ENCODE measurements at places on chromosomes 6 and 20. TPM values are rescaled to one million over a fixed set of nuclear protein-coding genes. Genes with fewer than 3 reads are reported as not detected.

DNA sequence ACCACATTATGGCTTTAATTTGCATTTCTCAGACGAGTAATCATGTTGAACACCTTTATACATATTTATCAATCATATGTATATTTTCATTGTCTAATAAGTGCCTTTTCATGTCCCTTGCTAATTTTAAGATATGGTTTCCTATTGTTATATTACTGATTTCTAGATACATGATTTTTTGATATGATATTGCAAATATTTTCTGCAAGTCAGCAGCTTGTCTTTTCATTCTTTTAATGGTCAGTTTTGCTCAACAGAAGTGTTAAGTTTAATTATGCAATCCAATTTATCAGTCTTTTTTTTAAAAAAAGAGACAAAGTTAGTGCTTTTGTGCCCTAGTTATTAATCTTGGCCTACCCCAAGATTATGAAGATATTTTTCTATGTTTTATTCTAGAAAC is 1377.8 kb upstream of the CITED2 start:
- DNase-seq = no peak

DNA sequence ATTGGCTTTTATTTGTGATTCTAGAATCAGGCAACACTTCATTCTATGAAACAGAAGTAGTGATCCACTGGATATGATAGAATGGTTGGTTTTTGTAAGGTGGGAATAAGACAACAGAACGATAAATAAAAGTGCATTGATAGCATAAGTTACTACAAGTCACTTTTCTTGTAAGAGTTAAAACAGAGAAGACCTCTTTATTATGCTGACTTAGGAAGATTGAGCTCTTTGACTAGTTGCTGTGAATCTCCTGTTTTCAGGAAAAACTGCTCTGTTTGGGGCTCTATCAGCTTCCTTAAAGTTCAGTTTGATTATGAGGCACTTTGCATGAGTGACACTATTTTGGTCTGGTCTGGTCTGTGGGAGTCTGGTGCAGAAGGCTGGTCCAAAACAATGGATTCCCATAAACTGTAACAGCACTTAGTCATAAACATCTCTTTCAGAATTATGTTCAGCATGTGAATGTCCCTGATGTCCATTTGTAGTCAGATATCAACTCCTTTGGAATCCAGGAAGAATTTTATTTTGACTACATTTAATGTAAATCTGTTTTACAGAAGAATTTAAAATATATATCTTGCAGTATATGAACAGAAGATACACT is 35.0 kb upstream of the DSE start:
- no peak for DNase-seq

- no peak for DNase-seq
Observed at GRCh38 chr6:89615882-89616281, 22.7 kb downstream of the LYRM2 start.

GRCh38 chr6:80001337-80001736 is 3.1 kb upstream of the TTK start:
- DNase-seq = no peak

- no peak for DNase-seq
Observed at GRCh38 chr6:140485740-140486449, 1111.4 kb upstream of the CITED2 start.

DNA sequence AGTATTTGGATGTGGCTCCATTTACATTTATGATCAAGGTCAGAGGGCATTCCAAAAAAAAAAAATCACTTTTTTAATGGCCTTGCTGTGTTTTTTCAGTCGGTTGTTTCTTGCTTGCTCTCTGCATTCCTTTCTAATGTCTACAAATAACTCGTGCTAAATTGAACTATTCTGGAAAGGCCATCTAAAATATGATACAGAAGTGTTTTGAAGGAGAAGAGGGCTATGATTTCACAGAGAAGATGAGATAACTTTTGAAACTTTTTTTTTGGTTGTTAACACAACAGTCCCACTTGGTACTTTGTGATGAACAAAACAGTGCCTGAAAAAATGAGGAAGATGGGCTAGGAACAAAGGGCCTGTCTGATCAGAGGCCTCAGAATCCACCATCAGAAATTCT is 156.1 kb upstream of the SMLR1 start:
- DNase-seq = no peak

DNA sequence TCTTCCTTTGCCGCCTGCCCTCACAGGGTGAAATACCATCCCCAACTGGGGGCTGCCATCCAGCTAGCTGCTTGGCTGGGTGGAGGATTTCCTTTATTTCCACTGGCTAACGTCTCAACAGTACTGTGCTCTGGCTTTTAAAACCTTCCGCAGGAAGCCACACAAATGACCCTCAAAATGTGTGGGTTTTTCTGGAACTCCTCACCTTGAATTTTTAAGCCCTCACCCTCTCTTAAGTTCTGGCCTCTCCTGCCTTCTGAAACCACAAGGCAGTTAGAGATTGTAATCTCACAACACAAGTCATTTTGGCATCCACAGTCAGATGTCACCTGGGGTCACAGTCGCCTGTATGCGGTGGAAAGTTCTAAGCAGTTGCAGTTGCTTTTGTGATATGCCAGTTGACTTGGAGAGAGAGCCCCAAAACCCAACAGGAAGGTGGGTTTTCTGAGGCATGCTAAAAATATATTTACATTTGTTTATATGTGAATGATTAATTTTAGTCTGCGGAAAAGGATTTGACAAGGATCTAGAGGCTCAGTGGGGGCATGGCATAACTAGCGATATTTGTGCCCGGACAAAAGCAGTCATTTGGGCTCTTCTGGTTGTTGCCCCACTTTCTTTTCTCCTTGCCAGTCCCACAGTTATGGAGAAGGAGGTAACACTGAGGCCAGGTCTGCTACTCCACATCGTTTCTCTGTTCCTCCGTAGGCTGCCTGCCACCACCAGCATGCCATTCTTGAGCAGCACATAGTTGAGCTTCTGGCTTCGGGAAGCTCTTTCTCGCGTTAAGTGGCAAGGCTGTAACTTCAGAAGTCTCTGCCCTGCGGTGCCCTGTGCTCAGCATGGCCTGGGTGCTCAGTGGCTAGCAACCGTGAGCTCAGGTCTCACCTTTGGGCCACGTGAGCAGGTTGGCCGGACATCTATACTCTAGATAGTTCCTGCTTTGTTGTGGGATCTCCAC is 335.3 kb downstream of the CD83 start:
- DNase-seq = no peak

DNA sequence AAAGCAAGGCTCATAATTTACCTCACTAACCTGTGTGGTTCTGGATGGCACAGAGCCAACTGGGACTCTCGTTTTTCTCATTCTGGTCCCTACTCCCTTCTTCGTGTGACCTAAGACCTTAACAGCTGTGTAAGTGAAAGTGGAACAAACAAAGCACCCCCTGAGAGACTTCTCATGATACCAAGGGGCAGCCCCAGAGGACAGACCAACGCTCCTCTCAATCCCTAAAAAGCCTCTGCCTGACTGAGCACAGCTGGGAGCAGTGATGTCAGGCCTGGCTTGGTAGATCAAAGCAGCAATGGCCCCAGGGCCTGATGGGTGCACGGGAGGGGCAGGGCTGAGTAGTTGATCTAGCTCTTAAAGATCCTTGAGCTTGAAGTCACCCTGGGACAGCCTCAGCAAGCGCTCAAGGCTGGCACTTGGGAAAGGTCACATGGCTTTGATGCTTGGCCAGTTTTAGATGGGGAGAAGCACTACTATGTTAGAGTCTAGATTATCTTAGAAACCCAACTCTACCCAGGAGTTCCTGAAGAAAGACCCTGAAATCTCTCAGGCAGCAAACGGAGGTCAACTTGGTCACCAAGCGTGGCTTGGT is 16.2 kb upstream of the TGM2 start:
- no peak for DNase-seq

DNA sequence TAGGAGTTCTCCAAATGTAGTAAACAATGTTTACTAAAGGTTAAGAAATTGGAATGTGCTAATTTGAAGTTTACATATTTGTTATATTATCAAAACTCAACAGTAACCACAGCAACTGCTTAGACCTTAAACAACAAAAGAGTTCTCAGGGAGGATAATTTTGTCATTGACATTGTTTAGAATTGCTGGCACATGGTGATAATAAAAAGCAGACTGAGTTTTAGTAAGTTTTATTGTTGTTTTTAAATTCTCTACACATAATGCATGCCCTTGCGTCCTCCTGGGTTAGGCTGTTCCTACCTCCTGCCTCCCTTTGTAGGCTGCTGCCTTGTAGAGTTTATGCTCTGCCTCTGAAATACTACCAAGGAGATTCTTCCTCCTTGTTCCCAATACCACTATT is 28.7 kb downstream of the LAMA4 start:
- no peak for DNase-seq

DNA sequence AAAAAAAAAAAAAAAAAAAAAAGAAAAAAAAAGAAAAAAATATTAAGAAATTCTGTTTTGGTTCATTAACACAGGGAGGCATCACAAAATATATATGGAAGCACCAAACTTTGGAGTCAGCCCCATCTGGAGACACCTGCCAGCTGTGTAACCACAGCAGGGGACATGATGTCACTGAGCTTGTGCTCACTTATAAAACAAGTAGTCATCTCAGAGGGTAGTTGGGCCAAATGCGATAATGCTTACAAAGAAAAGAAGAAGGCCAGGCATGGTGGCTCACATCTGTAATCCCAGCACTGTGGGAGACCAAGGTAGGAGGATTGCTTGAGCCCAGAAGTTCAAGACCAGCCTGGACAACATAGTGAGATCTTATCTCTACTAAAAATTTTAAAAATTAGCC is 1.1 kb upstream of the BNIP5 start:
- DNase-seq = no peak

GRCh38 chr6:139205843-139206242 is 71.0 kb downstream of the HECA start:
- DNase-seq = no peak

DNA sequence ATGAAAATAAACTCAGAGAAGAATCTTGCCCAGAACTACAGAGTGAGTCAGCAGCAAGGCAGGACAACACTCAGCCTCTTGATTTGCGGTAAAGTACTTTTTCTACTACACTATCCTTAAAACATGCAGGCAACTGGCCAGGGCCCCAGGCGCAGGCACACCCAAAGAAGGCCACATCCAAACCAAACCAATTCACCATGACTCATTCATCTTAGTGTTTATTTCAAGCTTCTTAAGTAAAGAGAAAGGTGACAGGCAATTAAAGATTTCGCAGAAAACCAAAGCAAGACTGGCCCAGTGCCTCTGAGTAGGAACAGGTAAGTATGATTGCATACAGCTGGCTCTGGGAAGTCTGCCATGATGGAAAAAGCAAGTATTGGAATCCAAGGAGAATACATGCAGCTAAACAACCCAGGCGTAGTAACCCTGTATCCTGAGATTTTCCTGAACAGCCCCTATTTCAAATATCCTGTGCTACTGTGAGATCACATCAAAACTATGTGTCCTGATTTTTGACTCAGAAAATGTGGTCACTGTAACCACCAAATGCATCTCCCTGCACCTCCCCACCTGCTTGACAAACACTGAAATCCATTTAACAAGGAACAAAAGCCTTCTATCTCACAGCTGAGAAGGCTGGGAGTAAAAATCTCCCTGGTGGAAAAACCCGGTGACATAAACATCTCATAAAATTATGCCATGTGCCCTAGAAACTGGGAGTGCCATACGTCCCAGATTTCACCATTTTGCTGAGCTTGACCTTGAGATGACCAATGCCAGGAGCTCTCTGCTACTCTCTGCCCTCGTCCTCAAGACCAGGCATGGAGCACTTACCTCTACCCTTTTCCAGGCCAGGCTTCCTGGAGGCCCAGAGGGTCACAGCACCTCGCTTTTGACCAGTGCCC is 12.4 kb downstream of the WFDC3 start:
- DNase-seq = peak; percentile 85

SMOC2 gene
- 10.9 TPM for total RNA-seq

MDC1 gene
- total RNA-seq = 16.4 TPM

PCSK2 gene
- 0.86 TPM for total RNA-seq

SLA2 gene
- total RNA-seq = 0.32 TPM

Data from Right ventricle myocardium superior (tissue), 1 donor.